ENCODE measurements at places on chromosomes 5 and 9. TPM values are rescaled to one million over a fixed set of nuclear protein-coding genes. Genes with fewer than 3 reads are reported as not detected.

- DNase-seq = no peak
Measured at GRCh38 chr5:126003309-126003708, 419.9 kb upstream of the GRAMD2B start.

DNA sequence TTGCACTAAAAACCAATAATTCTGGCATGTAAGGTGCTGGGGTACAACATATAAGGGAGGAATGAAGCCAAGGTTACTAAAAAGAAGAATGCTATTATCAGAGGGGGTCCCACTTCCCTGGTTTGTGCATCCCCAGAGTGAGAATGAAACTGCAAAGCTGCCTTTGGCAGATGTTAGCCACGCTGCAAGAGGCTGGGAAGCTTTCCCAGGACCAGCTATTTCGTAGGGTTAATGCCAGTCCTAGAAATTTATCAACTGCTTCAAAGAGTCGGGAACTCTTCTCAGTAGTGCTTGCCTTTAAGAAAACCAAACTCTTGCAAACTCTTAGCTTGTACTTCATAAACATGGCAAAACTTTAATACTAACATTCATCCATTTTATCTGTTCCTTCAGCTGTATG is 87.5 kb upstream of the NR5A1 start:
- DNase-seq = no peak

- DNase-seq = no peak
Measured at GRCh38 chr5:167479779-167480178, 811.7 kb upstream of the WWC1 start.

DNA sequence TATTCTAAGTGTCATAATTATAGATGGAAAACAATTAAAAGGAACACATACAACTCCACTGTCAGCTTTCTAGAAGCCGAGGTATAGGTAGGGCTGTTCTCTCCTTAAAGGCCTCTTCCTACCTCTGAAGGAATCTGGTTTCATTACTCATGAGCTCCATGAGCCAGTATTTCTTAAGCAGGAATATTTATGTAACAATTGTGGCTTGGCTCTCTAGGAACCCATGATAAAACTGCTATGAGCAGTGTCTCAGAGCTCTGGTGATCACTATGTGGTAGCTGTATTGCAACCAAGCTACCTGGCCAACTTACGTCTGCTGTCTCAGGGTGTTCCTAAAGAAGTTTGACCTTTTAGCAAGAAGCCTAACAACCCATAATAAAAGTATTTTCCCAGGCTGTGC is 157.7 kb downstream of the CEP120 start:
- no peak for DNase-seq

PRKAA1 gene
- total RNA-seq = 30.5 TPM

DNA sequence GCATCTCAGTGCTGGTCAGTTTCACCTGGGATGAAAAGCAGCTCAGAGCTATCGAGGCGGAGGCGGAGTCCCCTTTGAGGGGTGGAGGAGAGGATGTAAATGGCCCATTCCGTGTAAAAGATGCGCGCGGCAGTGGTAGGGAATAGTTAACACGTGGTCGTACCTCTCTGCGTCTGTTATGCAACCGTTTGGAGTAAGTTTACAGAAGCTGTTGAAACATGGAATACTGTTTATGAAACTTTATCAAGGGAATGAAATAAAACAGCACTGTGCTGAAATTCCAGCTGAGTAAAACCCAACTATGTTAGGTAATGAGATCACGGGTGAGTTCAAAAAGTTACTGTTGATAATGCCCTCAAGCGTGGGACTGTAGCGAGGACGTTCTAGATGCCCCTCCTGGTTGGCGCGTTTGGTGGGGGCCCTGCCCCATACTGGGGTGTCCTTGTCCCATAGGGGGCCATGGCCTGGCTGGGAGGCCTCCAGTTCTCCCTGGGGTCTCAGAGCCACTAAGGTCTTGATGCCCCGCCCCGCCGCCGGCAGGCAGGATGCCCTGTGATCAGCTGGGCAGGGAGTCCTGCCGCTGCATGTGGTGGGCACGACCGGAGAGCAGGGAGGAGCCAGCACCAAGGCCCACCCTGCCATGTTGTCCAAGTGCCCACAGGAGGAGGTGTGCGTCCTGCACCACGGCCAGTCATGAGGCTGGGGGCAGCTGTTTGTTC is 90.9 kb downstream of the COL5A1 start:
- DNase-seq = no peak
